ENCODE measurements at places on chromosomes 12 and 14.

GRCh38 chr14:67240168-67240932, 885 bp upstream of the PALS1 start:
- DNase-seq: no peak

DNA sequence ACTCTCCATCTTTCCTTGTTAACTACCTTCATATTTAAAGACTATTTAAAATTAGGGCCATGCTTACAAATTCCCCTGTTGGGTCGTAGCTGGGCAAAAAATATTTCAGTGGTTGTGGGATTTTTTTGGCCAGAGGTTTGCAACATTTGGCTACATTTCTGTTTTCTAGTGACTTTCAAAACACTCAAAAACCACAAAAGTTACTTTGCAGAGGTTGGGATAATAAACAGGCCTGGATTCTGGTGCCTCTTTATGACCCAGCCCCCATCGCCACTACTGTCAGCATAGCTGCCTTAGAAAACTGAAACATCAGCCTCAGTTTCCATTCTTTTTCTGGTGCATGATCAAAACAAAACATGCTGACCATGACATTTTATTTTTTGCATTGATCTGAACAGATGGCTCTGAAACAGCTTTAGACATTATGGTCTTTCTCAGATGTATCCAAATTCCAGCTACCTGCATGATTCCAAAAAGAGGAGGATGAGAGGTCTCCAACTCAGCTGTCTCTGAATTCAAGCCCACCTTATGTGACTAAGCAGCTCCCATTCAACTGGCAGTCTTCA, 5.2 kb downstream of the DPF3 start:
- no peak for DNase-seq

DNA sequence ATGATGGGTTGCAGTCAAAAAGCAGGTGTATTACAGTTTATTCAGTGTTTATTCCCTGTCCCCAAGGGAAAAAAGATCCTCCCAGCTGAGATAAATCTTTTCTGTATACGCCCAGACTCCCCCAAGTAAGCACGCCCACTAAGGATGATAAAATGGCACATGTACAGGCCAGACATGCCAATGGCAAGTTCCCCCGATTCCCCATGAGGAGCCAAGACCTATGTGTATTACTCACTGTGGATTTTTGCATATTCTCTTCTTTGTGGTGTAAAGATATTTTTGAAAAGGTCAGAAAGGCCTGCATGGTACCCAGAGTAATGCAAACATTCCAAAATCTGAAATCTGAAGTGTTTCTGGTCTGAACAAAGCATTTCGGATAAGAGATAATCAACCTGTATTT, 22.2 kb downstream of the NR2C1 start:
- DNase-seq: no peak

DNA sequence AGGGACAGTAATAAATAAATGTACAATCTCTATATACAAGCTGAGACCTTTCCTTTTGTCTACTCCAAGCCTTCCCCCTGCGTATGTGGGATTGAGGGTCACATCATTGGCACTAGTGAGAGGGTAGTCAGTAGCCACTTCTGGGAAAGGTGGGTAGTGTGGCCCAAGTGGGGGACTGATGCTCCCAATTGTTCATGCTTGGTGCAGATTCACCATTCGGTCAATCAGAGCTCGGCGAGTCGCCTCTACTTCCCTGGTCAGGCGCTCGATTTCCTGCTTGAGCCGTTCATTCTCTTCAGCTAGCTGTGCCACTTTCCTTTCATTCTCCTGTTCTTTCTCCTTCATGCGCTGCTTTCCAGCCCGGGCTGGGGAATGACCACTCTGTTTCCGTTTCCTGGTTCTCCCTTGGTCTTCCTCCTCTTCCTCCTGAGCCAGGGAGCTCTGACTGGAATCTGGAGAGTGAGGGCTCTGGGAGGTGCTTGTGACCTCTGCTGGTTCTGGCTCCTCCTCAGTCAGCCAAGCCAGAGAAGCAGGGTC, 3.6 kb downstream of the DDIT3 start:
- no peak for DNase-seq

- DNase-seq: no peak
These were observed 3.9 kb downstream of the DTX1 start for GRCh38 chr12:113060336-113060960.

DNA sequence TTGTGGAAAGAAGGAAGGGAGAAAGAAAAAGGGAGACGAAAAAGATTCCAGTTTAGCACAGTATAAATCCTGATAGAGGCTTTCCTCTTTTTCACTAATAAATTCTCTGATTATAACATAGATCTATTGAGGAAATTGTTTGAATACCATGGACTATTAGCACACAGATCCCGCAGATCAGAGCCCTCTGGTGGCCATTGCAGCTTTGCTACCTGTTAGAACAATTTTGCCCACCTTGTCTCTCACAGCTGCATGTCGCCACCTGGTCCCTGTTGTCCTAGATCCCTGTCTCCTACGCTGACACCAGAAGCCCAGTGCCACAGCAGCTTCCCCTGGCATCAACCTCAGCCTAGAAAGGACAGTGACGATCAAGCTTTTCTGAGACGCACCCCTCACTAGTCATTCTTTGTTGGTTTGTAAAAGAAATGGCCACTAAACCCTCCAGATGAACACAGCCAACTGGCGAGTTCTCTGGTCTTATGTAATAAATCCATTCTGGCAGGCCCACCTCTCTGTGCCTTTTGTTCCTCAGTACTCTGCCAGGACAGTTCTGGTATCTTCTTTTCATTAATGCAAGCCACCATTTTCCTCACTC, 9.9 kb downstream of the GPHB5 start:
- peak; percentile 62 for DNase-seq

- DNase-seq: no peak
These were observed 884 bp upstream of the AMN1 start for GRCh38 chr12:31729705-31730104.

DNA sequence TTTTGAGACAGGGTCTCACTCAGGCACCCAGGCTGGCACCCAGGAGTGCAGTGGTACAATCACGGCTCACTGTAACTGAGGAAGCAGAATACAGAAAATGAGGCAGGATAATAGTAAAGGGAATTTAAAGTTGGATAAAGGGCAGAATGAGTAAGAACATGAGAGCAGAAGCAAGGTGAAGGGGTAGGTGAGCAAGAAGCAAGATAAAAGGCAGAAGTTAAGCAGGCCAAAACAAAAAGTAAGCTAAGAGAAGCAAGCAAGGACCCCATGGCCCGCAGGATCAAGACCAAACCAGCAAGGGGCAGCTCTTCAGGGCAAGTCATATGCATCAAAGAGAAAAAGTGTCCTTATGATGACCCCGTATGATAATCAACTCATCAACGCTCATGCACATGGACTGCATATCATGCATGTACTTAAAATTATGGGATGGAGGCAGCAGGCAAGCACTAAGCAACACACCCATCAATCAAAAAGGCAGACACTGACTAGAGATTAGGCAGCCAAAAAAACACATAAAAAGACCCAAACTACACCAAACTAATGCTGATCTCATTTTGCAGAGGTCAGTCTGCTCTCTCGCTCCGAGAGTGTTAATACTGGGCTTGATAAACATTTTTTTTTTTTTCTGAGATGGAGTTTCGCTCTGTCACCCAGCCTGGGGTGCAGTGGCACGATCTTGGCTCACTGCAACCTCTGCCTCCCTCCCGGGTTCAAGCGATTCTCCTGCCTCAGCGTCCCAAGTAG, 11.6 kb downstream of the TIMELESS start:
- no peak for DNase-seq

GRCh38 chr12:27899151-27899661, 73.3 kb downstream of the PTHLH start:
- DNase-seq: no peak

- DNase-seq: no peak
These were observed 130.1 kb upstream of the LHX5 start for GRCh38 chr12:113601656-113602263.

DNA sequence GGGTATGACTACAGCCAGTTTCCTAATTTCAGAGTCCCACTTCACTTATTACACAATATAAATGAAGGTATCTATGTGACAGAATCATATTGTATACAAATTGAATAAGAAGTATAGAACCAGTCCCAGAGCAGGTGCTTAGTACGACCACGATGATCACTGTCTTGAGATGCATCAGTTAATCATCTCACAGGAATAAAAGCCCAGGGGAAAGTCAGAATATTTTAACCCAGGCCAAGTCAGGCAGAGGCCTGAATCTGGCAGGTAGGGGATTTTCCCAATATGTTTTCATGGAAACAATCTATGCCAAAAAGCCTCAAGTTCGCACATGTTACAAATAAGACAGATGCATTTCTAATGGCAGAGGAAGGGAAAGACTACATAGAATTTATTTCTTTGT, 758.4 kb downstream of the BCL11B start:
- no peak for DNase-seq

DNA sequence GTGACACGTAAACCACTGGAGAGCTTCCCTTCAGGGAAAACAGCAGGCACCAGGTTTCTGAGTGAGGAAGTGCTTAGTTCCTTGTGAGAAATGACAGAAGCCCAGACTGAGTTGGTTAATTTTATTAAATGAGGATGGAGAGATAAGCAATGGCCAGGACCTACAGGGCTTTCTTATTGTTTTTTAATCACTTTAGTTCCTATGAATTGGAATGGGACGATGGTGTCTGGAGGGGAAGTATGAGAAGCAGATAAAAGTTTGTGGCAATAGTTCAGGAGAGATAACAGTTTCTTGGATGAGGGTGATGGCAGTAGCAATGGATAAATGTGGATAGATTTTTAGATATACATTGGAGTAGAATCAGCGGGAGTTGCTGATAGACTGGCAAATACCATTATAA, 86.5 kb upstream of the PTPRR start:
- no peak for DNase-seq

- DNase-seq: no peak
These were observed 23.4 kb upstream of the EIF5 start for GRCh38 chr14:103310576-103311095.

GRCh38 chr12:107369006-107369405, 275.7 kb upstream of the CRY1 start:
- no peak for DNase-seq

DNA sequence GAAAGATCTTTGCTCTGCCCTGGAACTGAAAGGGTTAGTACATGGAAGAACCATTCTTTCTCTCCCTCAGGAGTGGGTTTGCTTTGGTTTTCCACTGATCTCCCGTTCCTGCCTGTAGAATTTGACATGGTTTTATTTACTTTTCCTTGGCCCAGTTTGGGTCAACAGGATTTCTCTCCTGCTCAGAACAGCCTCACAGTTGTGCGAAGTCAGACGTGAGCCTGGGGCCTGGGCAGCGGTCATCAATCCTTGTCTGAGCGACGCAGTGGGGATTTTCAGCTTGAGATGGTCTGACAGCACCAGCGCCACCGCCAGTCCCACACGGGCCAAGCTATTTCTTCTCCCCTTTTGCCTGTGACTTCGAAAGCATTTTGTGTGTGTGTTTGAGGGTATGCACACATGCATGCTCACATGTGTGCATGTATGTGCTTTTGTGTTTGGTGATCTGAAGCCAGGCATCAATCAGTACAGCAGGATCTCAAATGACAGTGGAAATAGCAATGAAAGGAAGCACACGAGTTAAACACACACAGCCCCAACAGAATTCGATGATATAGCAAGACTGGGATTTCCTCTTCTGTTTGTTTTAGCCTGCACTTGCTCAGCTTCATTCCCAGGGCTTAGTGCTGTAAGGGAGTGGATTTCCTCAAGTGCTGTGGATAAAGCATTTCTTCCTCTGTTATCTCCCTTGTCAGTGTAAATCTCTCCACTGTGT, 58.3 kb downstream of the SMOC1 start:
- no peak for DNase-seq

GRCh38 chr12:91307957-91308670, 125.5 kb upstream of the DCN start:
- DNase-seq: no peak

GRCh38 chr12:121438905-121439304, 39.0 kb downstream of the RNF34 start:
- no peak for DNase-seq

GRCh38 chr14:91374879-91375702, 42.5 kb downstream of the CCDC88C start:
- DNase-seq: peak; percentile 89

DNA sequence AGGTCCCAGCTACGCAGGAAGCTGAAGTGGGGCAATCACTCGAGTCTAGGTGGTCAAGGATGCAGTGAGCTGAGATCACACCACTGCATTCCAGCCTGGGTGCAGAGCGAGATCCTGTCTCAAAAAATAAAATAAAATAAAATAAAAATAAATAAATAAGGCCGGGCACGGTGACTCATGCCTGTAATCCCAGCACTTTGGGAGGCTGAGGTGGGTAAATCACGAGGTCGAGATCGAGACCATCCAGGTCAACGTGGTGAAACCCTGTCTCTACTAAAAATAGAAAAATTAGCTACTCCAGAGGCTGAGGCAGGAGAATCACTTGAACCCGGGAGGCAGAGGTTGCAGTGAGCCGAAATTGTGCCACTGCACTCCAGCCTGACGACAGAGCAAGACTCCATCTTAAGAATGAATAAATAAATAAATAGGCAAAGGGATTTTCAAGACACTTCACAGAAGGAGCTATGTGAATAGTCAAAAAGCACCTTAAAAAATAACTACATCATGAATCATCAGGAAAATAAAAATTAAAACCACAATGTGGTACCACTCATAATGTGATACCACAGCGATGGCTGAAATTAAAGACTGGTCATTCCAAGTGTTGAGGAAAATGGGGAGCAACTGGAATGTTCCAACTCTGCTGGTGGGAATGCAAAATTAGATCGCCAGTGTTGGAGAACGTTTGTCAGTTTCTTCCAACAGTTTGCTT, 92.9 kb upstream of the TBX3 start:
- no peak for DNase-seq

GRCh38 chr14:94045101-94045500, 19.0 kb downstream of the OTUB2 start:
- DNase-seq: no peak

Measured in NCI-H1105 treated with DMSO at 0.1 percent for 48 hours (cell line).